Astrocyte (in vitro differentiated cells and primary cell): ENCODE measurements at places on chromosomes 11 and 22. TPM values are rescaled to one million over a fixed set of nuclear protein-coding genes. Genes with fewer than 3 reads are reported as not detected.

- no peak overlapping the region for H3K27ac ChIP-seq
- no peaks in the 10 kb centered on the region for H3K27me3 ChIP-seq
- H3K4me3 ChIP-seq, result no peak overlapping the region
- H3K4me1 ChIP-seq, result peaks cover 5% of the 10 kb centered on the region
- H3K36me3 ChIP-seq, result no peaks in the 10 kb centered on the region
Measured at GRCh38 chr11:3890014-3890413, 34.5 kb downstream of the STIM1 start.

- H3K27ac ChIP-seq, result no peak overlapping the region
- no peak overlapping the region for H3K4me3 ChIP-seq
- no peaks in the 10 kb centered on the region for H3K4me1 ChIP-seq
- H3K36me3 ChIP-seq, result no peaks in the 10 kb centered on the region
- DNase-seq, result no peak
- no peaks in the 10 kb centered on the region for H3K27me3 ChIP-seq
Measured at GRCh38 chr22:30906946-30907345, 61.6 kb downstream of the MORC2 start.

GRCh38 chr11:132704781-132705375 is 827.4 kb downstream of the OPCML start:
- no peak for DNase-seq
- H3K27me3 ChIP-seq, result no peaks in the 10 kb centered on the region
- no peak overlapping the region for H3K4me3 ChIP-seq
- H3K36me3 ChIP-seq, result no peaks in the 10 kb centered on the region

DNA sequence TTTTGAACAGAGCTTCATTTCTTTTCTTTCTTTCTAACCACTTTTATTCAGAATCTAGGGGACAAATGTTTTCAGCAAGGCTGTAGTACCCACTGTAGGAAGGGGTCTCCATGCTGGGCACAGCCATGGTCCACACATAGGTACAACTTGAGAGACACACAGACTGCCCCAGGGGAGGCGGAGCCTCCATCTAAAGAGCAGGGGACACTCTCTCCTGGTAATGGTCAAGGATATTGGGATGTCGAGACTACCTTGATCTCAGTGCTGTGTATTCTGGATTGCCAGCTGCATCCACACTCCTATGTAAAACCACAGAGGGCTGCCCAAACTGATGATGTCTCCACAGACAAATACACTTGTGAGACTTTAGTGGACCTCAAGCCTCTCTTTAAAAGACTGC is 2.9 kb upstream of the APOL3 start:
- H3K4me1 ChIP-seq, result no peaks in the 10 kb centered on the region
- DNase-seq, result no peak
- no peak overlapping the region for H3K4me3 ChIP-seq

GRCh38 chr11:65780770-65781151 is at the start of gene AP5B1:
AP5B1 (minus strand) TSS chr11:65780976; CDS start chr11:65780591, 385 bp downstream.
- DNase-seq, result peak; percentile 14
- peaks cover 6% of the 10 kb centered on the region for H3K4me1 ChIP-seq
- H3K4me3 ChIP-seq, result peak within 1 kb of the TSS; percentile 73
- peaks cover 14% of the 10 kb centered on the region for H3K27me3 ChIP-seq

Gene RASGRP2
- 3.9 and 5.4 TPM in 2 replicates for total RNA-seq

Gene CELSR1
- 27.6 and 38.5 TPM in 2 replicates for total RNA-seq

Gene SYT8
- total RNA-seq, result 0.36 and 0.38 TPM in 2 replicates

GRCh38 chr22:31263896-31264640 is 28.2 kb downstream of the PIK3IP1 start:
- no peaks in the 10 kb centered on the region for H3K4me1 ChIP-seq
- H3K27ac ChIP-seq, result no peak overlapping the region
- DNase-seq, result no peak
- no peaks in the 10 kb centered on the region for H3K27me3 ChIP-seq
- H3K36me3 ChIP-seq, result peaks cover 45% of the 10 kb centered on the region

GRCh38 chr11:110374921-110375320 is 54.8 kb upstream of the FDX1 start:
- H3K36me3 ChIP-seq, result no peaks in the 10 kb centered on the region
- H3K27me3 ChIP-seq, result no peaks in the 10 kb centered on the region
- H3K4me3 ChIP-seq, result no peak overlapping the region
- peaks cover 9% of the 10 kb centered on the region for H3K4me1 ChIP-seq

Gene TEX12
- not detected in 2 replicates for total RNA-seq

GRCh38 chr11:78666675-78667160 is 92.1 kb upstream of the NARS2 start:
- H3K36me3 ChIP-seq, result peaks cover 5% of the 10 kb centered on the region
- no peak overlapping the region for H3K27ac ChIP-seq
- DNase-seq, result peak; percentile 57
- no peak overlapping the region for H3K4me3 ChIP-seq
- H3K4me1 ChIP-seq, result peaks cover 3% of the 10 kb centered on the region
- no peaks in the 10 kb centered on the region for H3K27me3 ChIP-seq

- DNase-seq, result no peak
- H3K27ac ChIP-seq, result no peak overlapping the region
- no peak overlapping the region for H3K4me3 ChIP-seq
- peaks cover 7% of the 10 kb centered on the region for H3K4me1 ChIP-seq
Measured at GRCh38 chr11:111549869-111550203, 9.3 kb downstream of the LAYN start.

DNA sequence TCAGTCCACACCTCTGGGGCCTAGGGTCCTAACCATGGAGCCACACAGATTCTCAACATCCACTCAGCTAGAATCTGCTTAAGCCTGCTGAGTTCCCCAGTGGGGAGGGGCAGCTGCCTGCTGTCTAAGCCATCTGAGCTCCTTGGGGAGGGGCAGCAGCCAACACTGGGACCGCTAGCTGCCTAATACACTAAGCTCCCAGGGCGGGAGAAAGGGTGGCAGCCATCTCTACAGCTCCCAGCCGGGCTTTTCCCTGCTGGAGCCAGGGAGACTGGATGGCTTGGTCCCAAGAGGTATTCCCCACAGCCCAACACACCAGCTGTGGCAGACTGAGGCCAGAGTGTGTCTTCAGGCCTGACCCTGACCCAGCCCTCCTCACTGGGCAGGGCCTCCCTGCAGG is 217.3 kb upstream of the TMEM45B start:
- no peaks in the 10 kb centered on the region for H3K4me1 ChIP-seq
- H3K27me3 ChIP-seq, result no peaks in the 10 kb centered on the region
- H3K36me3 ChIP-seq, result no peaks in the 10 kb centered on the region
- no peak for DNase-seq
- no peak overlapping the region for H3K27ac ChIP-seq

Gene FGF4
- not detected in 2 replicates for total RNA-seq

GRCh38 chr11:57776577-57777210 is 15.1 kb downstream of the CTNND1 start:
- H3K4me3 ChIP-seq, result no peak overlapping the region
- no peak for DNase-seq
- peak overlapping the region; percentile 88 for H3K27ac ChIP-seq
- peaks cover 51% of the 10 kb centered on the region for H3K4me1 ChIP-seq
- no peaks in the 10 kb centered on the region for H3K36me3 ChIP-seq

GRCh38 chr11:64524158-64524527 is 66.9 kb upstream of the SLC22A12 start:
- H3K4me3 ChIP-seq, result no peak overlapping the region
- no peak overlapping the region for H3K27ac ChIP-seq
- peaks cover 36% of the 10 kb centered on the region for H3K27me3 ChIP-seq
- H3K4me1 ChIP-seq, result no peaks in the 10 kb centered on the region
- no peak for DNase-seq
- no peaks in the 10 kb centered on the region for H3K36me3 ChIP-seq

Gene SERPIND1
- total RNA-seq, result not detected in 2 replicates

Gene SCGB1A1
- not detected in 2 replicates for total RNA-seq

GRCh38 chr11:66475349-66476172 is 4.7 kb upstream of the DPP3 start:
- no peak overlapping the region for H3K27ac ChIP-seq
- H3K27me3 ChIP-seq, result no peaks in the 10 kb centered on the region
- no peaks in the 10 kb centered on the region for H3K36me3 ChIP-seq
- peaks cover 7% of the 10 kb centered on the region for H3K4me1 ChIP-seq
- no peak for DNase-seq

- H3K4me1 ChIP-seq, result no peaks in the 10 kb centered on the region
- H3K4me3 ChIP-seq, result no peak overlapping the region
- DNase-seq, result no peak
- H3K27ac ChIP-seq, result no peak overlapping the region
Measured at GRCh38 chr22:33841281-33842005, 78.8 kb downstream of the LARGE1 start.

Gene C1QTNF6
- 6.0 and 8.4 TPM in 2 replicates for total RNA-seq

DNA sequence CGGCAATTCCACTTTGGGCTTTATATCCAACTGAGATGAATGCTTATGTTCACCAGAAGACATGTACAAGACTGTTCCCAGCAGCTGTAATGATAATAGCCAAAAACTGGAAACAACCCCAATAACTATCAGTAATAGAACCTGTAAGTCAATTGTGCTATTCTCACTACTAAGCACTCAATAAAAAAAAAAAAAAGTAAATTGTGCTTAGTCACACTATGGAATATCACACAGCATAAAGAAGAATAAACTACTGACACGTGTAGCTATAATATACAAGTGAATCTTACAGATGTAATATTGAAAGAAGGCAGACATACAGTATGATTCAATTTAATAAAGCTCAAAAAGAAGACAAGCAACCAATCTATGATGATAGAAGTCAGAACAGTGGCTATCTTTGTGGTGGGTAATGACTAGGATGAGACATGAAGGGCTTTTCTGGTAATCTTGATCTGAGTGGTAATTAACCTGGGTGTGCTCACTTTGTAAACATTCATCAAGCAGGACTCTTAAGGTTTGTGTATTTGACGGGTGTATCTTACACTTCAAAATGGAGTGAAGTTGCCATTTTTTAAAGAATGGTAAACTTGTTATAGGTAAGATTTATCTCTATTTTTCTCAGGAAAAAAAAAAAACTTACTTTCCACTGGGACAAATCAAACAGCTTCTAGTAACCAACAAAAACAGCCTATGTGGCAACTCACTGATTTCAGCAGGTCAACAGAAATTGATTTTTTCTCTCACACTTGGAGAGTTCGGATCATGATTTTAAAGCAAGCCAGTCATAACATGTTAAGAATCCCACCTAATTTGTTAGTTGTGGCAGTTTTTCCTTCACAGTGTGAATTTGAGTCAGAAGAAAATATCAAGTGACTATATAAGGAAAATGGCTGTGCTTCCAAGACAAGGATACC is 84.2 kb downstream of the CCDC83 start:
- DNase-seq, result no peak
- H3K27ac ChIP-seq, result no peak overlapping the region
- H3K4me3 ChIP-seq, result no peak overlapping the region
- no peaks in the 10 kb centered on the region for H3K36me3 ChIP-seq
- no peaks in the 10 kb centered on the region for H3K4me1 ChIP-seq

DNA sequence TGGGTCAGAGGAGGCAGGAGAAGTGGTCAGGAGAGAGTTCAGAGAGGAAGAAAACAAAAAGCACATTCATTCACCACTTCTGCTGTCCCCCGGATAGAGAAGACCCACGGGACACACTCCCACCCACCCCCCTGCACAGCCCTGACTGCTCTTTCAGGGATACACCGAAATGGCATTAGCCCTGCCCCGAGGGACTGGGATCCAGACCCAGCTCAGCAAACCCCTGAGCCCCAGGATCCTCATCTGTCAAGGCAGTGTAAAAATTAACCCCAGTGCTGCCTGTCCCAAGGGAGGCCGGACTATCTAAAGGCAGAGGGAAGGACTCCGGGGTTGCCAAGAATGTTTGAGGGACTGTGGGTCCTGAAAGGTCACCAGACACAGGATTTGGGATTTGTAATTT is 31.2 kb downstream of the TPBGL start:
- H3K4me3 ChIP-seq, result no peak overlapping the region
- H3K27ac ChIP-seq, result no peak overlapping the region
- no peak for DNase-seq

Gene MISFA
- total RNA-seq, result 2.7 and 2.9 TPM in 2 replicates

DNA sequence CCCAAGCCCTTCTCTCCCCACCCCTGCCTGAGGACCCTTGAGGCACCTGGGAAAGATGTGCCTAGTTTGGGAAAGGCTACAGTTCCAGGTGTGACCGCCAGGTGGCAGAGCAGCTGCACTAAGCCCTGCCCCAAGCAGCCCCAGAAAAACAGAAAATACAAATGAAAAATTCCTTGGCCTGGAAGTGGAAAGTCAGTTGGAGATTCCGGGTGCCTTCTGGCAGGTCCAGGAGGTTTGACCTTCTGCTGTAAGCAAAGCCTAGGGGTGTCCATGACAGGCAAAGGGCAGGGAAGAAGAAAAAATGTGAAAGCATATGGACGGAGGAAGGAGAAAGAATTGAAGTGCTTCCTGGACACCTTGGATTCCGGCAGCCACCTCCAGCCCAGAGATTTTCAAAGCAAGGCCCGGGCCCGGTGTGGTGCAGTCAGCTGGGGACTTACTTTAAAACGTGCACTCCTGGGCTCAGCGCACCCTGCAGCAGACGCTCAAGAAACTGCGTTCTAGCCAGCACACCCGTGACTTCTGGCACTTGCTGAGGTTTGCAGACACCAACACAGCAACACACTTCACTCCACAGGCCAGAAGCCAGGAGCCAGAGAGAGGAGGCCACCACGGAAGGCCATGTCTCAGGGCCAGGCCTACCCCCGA is 37.3 kb upstream of the SLC22A12 start:
- peaks cover 16% of the 10 kb centered on the region for H3K4me1 ChIP-seq
- no peaks in the 10 kb centered on the region for H3K36me3 ChIP-seq
- no peak overlapping the region for H3K27ac ChIP-seq
- DNase-seq, result peak; percentile 5
- no peaks in the 10 kb centered on the region for H3K27me3 ChIP-seq
- no peak overlapping the region for H3K4me3 ChIP-seq

DNA sequence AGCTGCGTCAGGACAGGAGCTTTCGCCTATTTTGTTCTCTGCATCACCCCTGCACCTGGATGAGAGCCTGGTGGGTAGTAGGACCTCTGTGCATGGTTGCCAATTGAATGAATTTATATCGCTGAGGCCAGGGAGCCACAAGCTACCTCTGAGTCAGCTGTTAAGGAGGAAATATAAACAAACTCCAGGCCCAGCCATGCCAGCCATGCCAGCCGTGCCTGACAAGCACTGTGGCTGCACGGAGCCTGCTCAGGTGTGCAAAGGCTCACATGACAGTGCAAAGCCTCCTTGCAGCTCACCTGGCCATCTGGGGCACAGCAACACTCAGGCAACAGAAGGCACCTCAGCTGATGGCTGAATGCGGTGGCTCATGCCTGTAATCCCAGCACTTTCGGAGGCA is 33.7 kb upstream of the LINC01488 start:
- no peaks in the 10 kb centered on the region for H3K36me3 ChIP-seq
- no peak overlapping the region for H3K4me3 ChIP-seq
- peaks cover 50% of the 10 kb centered on the region for H3K4me1 ChIP-seq
- no peak overlapping the region for H3K27ac ChIP-seq
- H3K27me3 ChIP-seq, result no peaks in the 10 kb centered on the region
- no peak for DNase-seq

DNA sequence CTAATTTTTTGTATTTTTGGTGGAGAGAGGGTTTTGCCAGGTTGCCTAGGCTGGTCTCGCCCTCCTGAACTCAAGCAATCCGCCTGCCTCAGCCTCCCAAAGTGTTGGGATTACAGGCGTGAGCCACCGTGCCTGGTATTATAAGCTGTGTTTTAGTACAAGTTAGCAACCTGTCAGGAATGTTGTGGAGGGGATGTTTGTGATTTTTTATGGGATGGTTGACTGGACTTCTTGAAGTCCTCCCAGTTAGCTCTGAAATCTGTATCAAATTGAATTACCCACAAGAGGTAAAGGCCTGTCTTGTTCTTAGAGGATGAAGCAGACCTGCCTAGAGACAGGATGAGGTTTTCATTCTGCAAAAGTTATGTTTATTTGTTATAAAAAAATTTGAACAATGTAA is 34.1 kb upstream of the IL18BP start:
- peaks cover 35% of the 10 kb centered on the region for H3K36me3 ChIP-seq
- no peaks in the 10 kb centered on the region for H3K27me3 ChIP-seq
- H3K4me3 ChIP-seq, result no peak overlapping the region

GRCh38 chr11:122814401-122814800 is 23.9 kb upstream of the CRTAM start:
- no peaks in the 10 kb centered on the region for H3K4me1 ChIP-seq
- no peak overlapping the region for H3K4me3 ChIP-seq
- H3K36me3 ChIP-seq, result peaks cover 12% of the 10 kb centered on the region
- H3K27me3 ChIP-seq, result no peaks in the 10 kb centered on the region

Gene RAPSN
- 0.86 and 0.96 TPM in 2 replicates for total RNA-seq

Gene HORMAD2
- not detected in 2 replicates for total RNA-seq
